ENCODE measurements at places on chromosomes 11 and 22.

DNA sequence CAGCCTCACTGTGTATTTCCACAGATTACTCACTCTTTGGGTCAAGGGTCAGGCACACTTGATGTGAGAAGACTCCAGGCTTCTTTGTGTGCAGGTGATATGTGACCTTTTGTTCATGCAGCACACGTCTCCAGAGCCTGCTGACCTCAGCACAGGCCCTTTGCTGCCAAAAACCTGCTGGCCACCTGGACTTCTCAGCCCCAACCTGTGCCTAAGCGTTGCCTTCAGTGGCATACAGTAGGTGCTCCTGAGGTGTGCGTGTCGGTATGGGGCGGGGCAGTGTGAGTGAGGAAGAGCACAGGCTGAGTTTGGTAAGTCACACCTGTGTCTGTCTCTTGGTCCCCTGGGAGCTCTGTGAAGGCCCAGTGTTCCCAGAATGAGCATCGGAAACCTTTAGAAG lies 58.1 kb downstream of the WNT11 start:
- DNase-seq, result no peak

GRCh38 chr11:61718621-61719302 lies 33.7 kb upstream of the MYRF start:
- no peak for DNase-seq

- no peak for DNase-seq
Observed at GRCh38 chr11:3665336-3666022, 5.7 kb downstream of the CHRNA10 start.

DNA sequence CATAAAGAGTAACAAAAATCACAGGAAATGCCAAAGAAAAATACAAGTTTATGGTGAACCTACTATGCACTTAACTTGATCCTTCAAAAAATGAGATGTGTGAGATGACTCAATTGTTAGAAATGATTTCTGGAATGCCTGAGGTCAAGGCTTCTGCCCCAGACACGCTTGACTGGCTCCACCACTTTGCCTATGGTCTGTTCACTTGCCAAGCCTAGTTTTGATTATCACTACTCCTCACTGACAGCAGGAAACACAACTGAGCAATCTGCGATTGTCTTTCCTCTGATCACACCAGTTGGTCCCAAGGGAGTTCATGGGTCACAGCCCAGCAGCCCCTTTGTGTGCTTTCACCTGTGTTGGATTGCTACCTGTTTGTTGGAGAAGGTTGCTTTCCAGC lies 20.6 kb upstream of the PRDM10 start:
- no peak for DNase-seq

- DNase-seq, result no peak
Observed at GRCh38 chr11:58567889-58568512, 7.7 kb downstream of the LPXN start.

DNA sequence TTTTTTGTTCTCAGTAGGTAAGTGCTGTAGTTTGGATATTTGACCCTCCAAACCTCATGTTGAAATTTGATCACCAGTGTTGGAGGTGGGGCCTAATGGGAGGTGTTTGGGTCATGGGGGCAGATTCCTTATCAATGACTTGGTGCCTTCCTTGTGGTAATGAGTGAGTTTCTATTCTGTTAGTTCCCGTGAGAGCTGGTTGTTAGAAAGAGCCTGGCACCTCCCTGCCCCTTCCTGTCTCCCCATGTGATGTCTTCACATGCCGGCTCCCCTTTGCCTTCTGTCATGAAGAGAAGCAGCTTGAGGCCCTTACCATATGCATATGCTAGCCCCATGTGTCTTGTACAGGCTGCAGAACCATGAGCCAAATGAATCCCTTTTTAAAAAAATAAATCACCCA lies 138.3 kb downstream of the TMEM135 start:
- DNase-seq, result no peak

GRCh38 chr11:123233975-123234334 lies 38.9 kb upstream of the CLMP start:
- DNase-seq, result no peak

GRCh38 chr11:74925281-74925680 lies 23.6 kb downstream of the XRRA1 start:
- DNase-seq, result no peak

GRCh38 chr11:88115828-88116755 lies 59.2 kb downstream of the RAB38 start:
- DNase-seq, result no peak

DNA sequence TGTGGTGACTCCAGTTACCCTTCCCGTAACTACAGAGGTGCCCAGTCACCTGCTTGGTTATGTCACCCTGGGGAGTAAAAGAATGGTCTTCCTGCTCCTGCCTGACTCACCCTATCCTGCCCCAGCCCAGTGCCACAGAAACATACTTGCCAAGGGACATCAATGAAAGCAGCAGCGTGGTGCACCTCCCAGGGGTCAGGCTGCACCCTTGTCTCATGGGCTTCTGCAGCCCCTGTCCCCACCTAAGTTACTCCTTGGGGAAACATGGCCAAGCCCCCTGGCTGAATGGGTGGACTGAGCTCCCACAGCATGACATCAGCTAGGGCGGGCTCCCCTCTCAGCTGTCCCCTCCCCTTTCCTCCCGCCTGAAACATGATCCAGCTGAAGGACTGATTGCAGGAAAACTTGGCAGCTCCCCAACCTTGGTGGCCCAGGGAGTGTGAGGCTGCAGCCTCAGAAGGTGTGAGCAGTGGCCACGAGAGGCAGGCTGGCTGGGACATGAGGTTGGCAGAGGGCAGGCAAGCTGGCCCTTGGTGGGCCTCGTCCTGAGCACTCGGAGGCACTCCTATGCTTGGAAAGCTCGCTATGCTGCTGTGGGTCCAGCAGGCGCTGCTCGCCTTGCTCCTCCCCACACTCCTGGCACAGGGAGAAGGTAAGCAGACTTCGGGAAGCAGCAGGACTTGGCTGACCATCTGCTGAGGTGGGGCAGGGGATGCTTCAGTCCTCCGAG lies at the start of gene HTR3A:
TSS of gene HTR3A (plus strand) at position 368 of the 730 bp plus-strand sequence. CDS start at position 586, 218 bp downstream.
- DNase-seq, result no peak

Measured in keratinocyte (primary cell).